GM20000 (cell line): ENCODE measurements at places on chromosomes 5 and 9.

DNA sequence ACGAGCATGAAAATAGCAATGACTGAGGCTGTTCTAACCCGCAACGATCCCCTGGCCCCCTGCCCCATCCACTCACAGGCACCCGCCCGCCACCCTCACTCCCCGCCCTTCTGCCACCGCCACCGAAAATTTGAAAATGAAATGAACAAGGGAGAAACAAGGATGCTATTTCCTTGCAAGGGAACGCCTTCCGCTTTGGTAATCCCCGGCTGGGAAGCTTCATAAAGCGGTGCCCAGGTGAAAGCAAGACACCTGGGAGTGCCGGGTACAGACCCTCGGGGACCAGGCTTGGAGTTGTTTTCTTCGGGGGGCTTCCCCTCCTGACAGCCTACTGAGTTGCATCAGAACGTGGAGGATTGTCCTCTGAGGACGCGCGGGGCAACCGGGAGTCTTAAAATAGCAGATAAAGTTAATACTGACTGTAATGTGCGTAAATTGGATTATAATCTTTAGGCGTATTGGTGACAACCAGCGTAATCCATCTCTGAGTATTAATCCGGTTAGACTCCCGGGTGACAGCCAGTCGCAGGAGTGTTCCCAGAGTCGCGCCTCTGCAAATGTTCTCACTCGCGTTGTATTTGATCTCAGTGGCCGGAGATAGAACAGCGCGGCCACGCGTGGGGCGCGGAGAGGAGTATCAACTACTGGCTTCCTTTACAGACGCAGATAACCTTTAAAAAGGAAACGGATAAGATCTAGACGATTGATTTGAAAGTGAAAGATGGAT, 885 bp upstream of the MLLT3 start:
- DNase-seq = peak; percentile 24

DNA sequence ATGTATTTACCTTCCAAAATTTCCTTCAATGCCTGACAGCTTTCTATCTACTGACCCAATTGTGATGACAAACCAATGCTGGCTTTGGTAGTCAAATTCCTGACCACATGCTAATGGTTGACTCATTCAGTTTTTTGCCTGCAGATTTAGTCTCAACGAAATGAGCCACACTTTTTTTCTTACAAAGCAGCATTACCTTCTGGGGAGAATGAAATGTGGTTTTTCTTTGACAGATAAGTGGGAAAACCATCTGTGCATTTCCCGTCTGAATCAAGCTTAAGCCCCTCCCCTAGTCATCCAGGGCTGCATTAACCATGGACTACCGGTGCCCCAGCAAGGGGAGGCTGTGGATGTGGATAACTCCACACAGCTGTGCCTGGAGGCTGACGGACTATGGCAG, 99.6 kb upstream of the TAF11L2 start:
- DNase-seq = no peak

- no peak for DNase-seq
Measured at GRCh38 chr9:124259158-124259808, 1.5 kb downstream of the NEK6 start.

DNA sequence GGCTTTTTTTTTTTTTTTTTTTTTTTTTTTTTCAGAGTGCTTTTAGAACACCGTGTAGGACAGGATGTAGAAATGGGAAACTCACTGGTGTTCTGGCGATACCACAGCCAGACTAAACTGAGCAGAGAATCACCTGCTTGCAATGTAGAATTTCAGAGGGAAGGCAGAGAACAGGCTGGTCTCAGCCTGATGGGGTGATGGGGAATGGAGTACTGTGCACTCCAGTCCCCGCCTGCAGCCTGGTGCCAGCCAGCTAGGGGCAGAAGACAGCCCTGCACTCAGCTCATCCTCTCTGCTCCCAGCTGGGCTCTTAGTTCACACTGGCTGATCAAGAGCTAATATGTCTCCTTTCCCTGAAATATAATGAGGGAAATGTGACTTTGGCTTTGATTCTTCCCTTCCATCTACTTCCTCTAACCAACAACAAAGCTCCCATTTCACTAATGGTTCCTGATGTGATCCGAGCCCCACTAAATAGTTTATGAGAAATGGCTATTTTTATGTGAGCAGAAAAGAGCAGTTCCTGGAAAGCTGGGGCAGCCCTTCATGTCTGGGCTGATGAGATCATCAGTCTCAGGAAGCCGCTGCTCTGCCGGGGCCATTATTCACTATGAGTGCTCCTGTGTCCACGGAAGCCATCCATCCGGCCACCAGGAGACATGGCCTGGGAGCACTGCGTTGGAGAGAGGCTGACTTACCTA, 209.7 kb downstream of the GADD45G start:
- peak; percentile 25 for DNase-seq

- DNase-seq = no peak
Measured at GRCh38 chr5:111901296-111901695, 144.3 kb upstream of the NREP start.

DNA sequence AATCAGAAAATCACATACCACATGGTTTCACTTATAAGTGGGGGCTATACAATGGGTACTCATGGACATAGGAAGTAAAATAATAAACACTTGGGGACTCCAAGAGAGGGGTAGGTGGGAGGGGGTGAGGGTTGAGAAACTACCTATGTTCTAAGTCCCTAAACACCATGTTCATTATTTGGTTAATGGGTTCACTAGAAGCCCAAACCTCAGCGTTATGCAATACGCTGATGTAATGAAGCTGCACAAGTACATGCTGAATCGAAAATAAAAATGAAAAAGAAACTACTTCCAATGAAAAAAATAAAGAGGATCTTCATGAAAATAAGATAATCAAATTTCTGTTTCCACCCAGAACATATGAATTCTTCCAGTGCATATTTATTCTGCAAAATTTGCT, 208.5 kb downstream of the TMEM161B start:
- no peak for DNase-seq

- DNase-seq = no peak
Measured at GRCh38 chr5:35473589-35473988, 144.1 kb upstream of the SPEF2 start.

DNA sequence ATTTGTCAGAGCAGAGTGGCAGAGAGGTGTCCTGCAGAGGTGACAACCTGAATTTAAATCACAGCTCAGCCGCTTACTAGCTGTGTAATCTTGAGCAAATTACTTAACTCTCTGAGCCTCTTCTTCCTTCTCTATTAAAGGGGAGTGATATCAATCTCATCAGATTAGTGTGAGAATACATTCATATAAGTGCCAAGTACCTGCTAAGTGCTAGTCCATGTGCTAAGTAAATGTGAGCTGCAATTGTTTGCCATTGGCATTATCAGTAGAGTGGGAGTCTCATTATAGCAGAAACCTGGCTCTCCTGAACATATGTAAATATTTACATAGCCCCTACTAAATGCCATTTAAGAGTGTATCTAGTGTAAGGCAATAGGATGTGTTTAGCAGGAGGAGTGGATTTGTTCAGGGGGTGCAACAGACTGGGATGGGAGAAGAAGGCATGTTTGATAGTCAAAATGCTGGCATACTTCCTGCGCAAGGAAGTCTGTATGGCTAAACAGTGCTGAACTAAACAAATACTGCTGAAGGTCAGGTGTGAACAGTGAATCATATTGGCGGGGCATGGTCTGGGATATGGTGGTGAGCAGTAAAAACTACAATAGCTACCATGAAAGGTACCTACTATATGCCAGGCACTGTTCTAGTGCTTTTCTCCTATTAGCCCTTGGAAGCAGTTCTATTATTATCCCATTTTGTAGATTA, 74.5 kb downstream of the F2RL2 start:
- DNase-seq = no peak

GRCh38 chr9:94779693-94780290, 53.3 kb downstream of the AOPEP start:
- no peak for DNase-seq

DNA sequence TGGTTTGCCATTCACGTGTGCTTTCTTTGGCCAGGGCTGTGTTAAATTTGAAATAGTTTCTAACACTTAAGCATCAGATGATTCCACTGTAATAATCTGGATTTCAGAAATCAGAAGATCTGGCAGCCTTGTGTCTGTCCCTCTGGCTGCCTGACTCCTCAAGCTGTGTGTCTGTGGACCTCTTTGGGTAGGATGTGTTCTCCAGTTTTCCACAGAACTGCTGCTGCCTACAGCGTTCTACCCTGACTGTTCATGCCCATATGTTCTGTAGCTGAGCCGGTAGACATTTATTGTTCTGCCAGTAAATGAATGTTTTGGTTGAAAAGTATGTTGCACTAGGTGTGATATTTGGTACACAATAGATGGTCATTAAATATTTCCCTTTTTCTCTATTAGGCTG, 81.3 kb downstream of the SH3GL2 start:
- DNase-seq = no peak

DNA sequence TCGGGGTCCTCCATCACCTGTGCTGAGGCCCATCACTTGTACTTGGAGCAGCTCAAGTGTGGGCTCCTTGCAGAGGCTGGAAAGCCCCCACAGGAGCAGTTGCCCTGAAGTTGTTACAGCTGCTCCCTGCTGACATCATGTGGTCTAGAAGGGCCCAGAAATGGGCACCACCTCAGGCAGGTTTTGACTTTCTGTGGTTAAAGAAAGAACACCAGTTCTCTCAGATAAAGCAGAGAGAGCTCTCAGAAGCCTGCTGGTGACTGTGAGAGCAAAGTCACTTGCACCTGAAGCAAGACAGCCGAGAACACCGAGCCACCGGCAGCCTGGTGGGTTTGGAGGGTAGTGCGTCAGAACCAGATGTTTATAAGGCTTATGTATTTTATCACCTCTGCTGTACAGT, 70.4 kb downstream of the MVB12B start:
- DNase-seq = peak; percentile 30

- DNase-seq = peak; percentile 28
Measured at GRCh38 chr5:158039441-158039840, 180.5 kb upstream of the CLINT1 start.

DNA sequence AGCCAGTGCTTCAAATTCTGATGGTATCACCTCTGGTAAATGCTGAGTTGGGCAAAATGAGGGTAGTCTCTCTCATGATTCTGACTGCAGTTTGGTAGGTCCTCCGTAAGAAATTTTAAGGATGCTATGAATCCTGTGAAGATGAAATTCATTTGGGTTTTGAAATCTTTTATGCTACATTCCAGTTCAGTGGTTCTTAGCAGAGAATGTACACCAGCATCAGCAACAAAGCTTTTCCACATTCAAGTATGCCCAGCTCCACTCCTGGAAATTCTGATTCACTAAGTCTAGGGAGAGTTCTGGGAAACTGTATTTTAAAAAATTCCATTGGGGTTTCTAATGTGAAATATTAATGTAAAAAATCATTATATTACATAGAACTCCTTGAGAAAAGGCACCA, 33.6 kb upstream of the ACOT12 start:
- DNase-seq = no peak

- no peak for DNase-seq
Measured at GRCh38 chr9:69818750-69819345, 1.8 kb upstream of the CFAP95 start.

GRCh38 chr5:53785924-53786323, 225.5 kb downstream of the NDUFS4 start:
- no peak for DNase-seq

DNA sequence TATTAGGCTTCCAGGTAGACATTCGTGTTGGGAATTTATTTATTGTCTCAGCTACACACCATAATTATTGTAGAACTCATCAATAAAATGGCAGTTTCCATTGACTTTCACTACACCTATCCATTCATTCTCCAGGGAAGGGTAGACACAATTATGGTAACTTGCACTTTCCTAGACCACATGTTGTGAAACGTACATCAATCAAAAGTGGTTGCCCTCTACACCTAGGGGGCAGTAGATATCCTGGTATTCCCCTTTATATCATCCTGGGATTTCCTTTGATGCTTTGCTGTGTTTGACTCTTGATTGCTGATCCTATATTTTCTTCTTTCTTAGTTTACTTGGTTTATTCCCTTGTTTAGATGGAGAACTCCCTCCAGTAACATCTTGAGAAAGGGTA, 47.9 kb downstream of the ADGRV1 start:
- no peak for DNase-seq

- no peak for DNase-seq
Measured at GRCh38 chr5:124665625-124666024, 80.8 kb downstream of the ZNF608 start.

DNA sequence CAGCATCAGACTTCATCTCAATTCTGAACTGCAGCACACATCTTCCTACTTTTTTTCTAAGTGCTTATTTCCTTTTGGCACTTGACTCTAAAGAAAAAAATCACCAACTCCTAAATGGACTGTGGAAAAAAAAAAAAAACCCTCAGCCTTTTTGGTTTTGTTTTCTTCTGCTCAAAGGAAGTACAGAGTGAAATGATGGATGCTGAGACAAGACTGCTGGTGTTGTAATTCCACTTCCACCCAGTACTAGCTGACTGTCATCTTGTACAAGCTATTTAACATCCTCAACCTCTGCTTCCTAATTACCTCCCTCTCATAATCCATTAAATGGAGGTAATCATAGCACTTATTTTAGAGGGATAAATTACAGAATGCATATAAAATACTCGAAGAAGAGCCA, 171.5 kb upstream of the GNA14 start:
- no peak for DNase-seq

DNA sequence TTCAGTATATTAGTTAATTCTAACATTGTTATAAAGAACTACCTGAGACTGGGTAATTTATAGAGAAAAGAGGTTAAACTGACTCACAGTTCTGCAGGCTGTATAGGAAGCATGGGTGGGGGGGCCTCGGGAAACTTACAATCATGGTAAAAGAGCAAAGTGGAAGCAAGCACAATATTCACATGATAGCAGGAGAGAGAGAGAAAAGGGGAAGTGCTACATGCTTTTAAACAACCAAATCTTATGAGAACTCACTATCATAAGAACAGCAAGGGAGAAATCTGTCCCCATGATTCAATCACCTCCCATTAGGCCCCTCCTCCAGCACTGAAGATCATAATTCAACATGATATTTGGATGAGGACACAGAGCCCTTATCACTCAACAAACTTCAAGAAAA, 324.9 kb downstream of the ZNF608 start:
- no peak for DNase-seq

DNA sequence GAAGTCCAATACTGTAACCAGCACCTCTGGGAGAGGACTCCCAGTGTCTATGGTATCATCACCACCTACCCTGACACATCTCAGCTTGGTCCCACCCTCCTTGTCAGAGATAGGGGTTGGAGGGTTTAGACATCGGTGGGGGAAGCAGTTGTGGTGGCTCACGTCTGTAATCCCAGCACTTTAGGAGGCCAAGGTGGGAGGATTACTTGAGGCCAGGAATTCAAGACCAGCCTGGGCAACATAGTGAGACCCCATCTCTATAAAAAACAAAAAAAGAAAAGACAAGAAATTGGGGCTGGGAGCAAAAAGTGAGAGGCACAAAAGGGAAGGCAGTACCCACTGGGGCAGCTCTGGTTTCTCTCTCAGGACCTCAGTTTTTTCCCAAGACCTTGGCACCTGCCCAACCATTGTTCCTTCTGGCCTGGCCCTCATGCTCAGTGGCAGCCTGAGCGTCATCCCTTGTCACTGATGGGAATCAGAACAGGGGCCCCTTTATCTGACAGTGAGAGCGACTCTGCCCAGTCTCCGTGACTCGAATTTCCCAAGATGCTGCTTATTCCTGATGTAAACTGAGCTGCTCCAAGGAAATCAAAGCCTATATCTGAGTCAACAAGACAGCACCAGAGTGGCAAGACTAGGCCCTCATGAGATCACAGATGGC, 80.5 kb upstream of the HSPA9 start:
- DNase-seq = no peak
